ENCODE measurements at places on chromosomes 7 and 10.
A peak's percentile ranks its signal among the peaks of the same experiment; 100 is the strongest.

- DNase-seq = no peak
These were observed 21.2 kb downstream of the MBL2 start for GRCh38 chr10:52751337-52751736.

DNA sequence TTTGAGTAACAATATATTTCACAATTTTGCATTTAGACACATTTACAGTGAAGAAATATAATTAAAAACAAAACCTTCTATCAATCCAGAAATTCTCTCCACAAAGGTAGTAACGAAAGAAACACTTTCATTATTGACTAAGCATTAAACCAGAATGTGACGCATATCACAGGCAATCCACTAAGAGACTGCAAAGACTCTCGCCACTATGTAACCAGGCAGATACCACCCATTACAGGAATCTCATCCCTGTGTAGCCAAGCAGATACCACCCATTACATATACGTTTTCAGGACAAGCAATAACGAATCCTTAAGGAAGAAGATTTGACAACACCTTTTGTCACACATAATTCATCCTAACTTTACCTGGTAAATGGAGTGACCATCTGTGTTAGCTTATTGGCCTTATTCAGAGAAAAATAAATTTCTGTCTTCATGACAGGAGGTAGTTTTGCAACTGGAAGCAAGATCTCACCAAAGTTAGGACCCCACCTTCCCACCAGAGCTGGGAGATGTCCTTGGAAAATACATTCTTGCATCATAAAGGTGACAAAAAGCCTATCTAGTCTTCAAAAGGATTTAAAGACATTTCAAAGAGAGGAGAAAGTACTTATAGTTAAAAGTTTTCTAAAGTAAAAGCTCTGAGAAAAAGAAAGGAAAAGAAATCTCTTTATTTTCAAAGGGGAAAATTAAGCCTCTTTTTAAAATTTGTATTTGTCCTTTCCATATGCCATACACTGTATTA is 30.8 kb downstream of the LRRC17 start:
- DNase-seq = no peak

GRCh38 chr10:121312587-121312986 is 285.7 kb downstream of the FGFR2 start:
- DNase-seq = no peak

GRCh38 chr10:78925800-78926319 is 142.9 kb upstream of the ZMIZ1 start:
- peak; percentile 82 for DNase-seq
